ENCODE measurements at places on chromosomes 7 and 10. TPM values are rescaled to one million over a fixed set of nuclear protein-coding genes. Genes with fewer than 3 reads are reported as not detected.

Gene MBL2
- not detected for total RNA-seq

Gene ZNF503
- total RNA-seq: 3.7 TPM

Gene RPP30
- total RNA-seq: 55.0 TPM

Gene PUS7
- total RNA-seq: 20.0 TPM

Gene C10orf62
- total RNA-seq: 0.19 TPM

Gene AGAP5
- total RNA-seq: 2.1 TPM

Gene CROT
- total RNA-seq: 10.5 TPM

Gene FAM25G
- total RNA-seq: not detected

Gene ADIRF
- 69.4 TPM for total RNA-seq

Gene HOXA2
- 0.28 TPM for total RNA-seq

Gene FKBP9
- 179 TPM for total RNA-seq

Gene SPDYE9
- not detected for total RNA-seq

Gene CDCA7L
- total RNA-seq: 32.1 TPM

Gene LLCFC1
- total RNA-seq: not detected

Gene USP6NL
- total RNA-seq: 12.4 TPM

Gene CLCN1
- total RNA-seq: not detected

Gene CYP3A4
- not detected for total RNA-seq

Gene CNNM1
- total RNA-seq: 0.28 TPM

Gene BHLHA15
- total RNA-seq: 0.77 TPM

Gene ANXA8
- total RNA-seq: 0.19 TPM

Gene NPC1L1
- under 0.01 TPM for total RNA-seq

Gene ITGB8
- total RNA-seq: 73.0 TPM

Gene GRB10
- 60.4 TPM for total RNA-seq

Gene CCL24
- not detected for total RNA-seq

Gene INHBA
- total RNA-seq: 47.5 TPM

Gene SRRM3
- total RNA-seq: 0.56 TPM

Gene MMP21
- not detected for total RNA-seq

Gene PAXIP1
- total RNA-seq: 7.9 TPM

Gene GIMAP1
- total RNA-seq: not detected

Gene ADRA2A
- total RNA-seq: under 0.01 TPM

Gene FOXI2
- total RNA-seq: not detected

Gene SLC26A3
- total RNA-seq: not detected

Gene AOAH
- total RNA-seq: not detected

Gene MEIG1
- total RNA-seq: not detected

Gene FGF8
- 0.19 TPM for total RNA-seq

Gene STEAP1B
- 25.3 TPM for total RNA-seq

Gene CTAGE8
- total RNA-seq: 0.19 TPM

Gene BICC1
- 92.6 TPM for total RNA-seq

Gene PSPH
- 56.1 TPM for total RNA-seq

Gene TFR2
- total RNA-seq: 0.77 TPM

Gene VWDE
- total RNA-seq: 0.19 TPM

Gene COL17A1
- total RNA-seq: 1.2 TPM

Gene MRLN
- total RNA-seq: not detected

Gene ARL3
- total RNA-seq: 6.2 TPM

Gene NUPR2
- not detected for total RNA-seq

Gene SMKR1
- total RNA-seq: not detected

Gene OR2A7
- total RNA-seq: not detected

Gene HMX3
- not detected for total RNA-seq
